A549 treated with AZD2906 at 1 μM for 4 hours (cell line): ENCODE measurements at places on chromosomes 6 and 20. TPM values are rescaled to one million over a fixed set of nuclear protein-coding genes. Genes with fewer than 3 reads are reported as not detected.

The GJA10 gene
- total RNA-seq, result not detected in 5 replicates

The APMAP gene
- total RNA-seq, result 182 to 192 TPM (median 183 TPM) in 5 replicates

The ECI2 gene
- 42.9 to 60.1 TPM (median 44.0 TPM) in 5 replicates for total RNA-seq

The CLDN20 gene
- total RNA-seq, result not detected in 5 replicates

The LCA5 gene
- 0.32 to 0.93 TPM (median 0.52 TPM) in 5 replicates for total RNA-seq
